ENCODE measurements at places on chromosomes 5 and 9.

DNA sequence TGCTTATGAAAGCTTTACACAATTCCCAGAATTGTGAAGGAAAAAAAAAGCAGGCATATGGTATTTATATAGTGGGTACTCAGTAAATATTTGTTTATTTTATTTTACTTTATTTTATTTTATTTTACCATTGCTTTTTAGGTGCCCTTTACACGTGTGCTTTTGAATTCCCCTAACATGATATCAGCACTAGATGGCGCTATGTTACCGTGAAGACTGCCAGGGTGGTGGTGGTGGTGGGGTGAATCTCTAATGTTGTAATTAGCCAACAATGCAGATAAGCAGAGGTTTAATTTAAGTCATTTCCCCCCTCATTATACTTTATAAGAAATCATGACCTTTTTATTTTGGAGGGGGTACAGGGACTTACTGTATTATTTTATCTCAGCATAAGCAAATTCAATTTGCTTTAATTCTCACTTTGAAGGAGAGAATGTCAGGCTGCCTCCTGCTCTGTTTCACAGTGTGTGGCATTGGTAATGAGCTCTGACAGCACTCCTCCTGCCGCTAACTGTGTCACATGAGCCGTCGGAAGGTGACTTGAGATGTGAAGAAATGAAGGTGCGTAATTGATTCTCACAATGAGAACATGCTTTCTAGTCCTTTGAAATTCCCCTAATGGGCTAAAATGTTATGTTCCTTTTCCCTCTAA lies 165.6 kb downstream of the YTHDC2 start:
- DNase-seq, result no peak

DNA sequence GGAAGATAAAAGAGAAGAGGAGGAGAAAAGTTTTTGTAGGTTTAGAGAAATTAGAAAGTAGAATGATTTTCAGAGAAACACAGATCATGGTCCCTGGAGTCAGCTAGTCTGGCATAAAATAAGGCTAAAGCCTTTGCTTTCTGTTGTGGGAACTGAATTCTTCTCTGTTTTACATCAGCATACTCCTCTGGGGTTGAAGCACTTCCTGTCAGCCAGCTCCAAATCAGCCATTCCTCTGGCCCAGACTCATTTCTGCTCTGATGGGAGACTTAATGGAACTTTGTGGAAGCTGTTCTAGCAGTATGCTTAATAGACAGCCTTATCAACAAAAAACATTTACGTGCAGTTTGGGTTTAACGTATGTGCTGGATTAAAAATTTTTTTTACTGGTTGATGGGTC lies 143.2 kb downstream of the HMHB1 start:
- no peak for DNase-seq

DNA sequence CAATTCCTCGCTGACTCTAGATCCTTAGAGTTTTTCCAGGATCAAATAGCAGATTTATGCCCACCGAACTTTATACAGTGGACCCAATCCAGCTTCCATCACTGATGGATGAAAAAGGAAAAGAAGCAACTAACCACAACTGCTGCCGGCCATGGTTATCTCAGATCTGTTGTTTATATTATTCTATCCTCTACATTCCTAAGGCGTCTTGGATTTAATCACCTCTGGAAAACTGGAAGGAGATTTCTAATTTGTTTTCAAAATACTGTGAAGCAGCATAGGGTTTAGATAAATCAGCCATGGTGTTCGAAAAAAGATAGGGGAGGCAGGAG lies 663 bp upstream of the ZNF366 start:
- no peak for DNase-seq

DNA sequence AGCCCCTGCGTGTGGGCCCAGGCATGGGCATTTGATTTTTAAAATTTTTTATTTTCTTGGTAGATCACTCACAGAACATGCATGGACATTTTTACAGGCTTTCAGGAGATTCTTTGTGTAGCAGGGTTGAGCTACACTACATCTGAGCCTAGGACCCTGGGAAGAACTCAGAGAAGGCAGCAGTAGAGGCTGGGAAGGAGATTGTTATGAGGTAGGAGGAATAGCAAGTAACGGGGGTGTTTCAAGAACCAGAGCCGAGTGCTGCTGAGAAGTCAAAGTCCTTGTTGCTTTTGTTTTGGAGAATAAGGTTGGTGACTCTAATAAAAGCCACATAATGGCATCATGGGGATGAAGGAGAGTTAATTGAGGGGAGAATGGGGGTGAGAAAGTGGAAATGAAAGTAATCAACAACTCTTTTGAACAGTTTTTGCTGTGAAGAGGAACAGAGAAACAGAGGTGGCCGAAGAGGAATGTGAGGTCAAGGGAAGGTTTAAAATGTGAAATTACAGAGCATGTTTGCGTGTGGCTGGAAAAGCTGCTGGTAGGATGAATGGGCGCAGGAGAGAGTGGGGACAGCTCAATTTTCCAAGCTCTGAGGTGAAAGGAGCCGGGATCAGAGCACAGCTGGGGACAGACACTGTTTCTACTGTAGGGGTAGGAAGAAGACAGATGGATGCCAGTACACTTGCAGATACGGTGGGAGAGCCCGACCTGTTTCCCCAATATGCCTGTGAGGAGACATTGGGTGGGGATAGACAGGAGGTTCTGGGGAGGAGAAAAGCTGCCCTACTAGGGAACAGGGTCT lies 4.7 kb upstream of the PDLIM7 start:
- no peak for DNase-seq

DNA sequence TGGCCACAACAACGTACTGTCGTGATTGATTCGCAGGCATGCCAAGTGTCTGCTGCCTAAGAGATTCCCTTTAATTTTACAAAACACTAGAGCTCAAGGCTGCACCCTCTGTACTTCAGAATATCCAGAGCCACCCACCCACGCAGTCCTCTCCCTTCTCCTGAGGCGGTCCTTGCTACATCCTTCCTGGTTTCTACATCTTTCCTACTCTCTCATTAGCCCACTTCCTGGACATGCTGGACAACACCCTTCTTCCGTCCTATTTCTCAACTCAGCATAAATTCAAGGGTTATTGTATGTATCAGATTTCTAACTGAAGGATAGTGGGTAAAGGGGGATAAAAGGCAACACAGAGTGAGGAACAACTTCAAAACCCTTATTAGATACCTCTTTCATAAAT lies 148.4 kb upstream of the MAP3K1 start:
- DNase-seq, result no peak

- no peak for DNase-seq
Observed at GRCh38 chr5:85132269-85132668, 747.6 kb upstream of the EDIL3 start.

DNA sequence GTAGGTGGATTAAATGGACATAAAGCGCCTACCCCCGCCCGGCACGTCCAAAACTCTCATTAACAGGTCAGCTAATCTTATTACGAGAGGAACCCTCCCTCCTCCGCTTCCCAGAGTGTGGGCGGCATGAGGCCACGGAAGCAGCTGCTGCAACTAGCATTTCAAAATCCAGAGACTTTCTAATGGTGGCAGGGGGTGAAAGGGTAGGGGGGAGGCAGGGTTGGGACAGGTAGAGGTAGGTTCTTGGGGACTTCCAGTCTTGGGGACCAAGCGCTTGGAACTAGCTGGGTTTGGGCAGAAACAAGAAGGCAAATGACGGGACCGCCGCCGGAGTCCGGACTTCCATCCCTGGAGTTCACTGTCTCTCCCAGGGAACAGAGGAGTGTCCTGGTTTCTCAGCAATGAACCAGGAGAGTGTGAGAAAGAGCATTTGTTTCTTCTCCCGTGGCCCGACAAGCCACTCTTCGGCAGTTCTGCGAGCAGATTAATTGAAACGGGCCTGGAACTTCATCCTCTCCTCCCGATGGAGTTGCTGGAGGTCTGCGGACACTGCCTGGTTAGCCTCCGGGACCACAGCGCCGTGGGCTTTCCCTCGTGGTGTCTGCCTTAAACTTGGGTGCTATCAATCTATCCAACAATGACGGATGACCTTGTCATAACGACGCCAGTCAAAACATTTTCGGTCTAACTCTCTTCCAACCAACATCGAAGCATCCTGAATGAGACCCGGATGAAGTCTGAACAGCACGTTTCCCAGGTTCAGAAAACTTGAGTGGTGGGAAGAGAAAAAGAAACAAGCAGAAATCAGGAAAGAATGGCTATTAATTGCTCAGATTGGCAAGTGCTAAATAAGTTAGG lies 1.6 kb upstream of the PRDM6 start:
- DNase-seq, result no peak

DNA sequence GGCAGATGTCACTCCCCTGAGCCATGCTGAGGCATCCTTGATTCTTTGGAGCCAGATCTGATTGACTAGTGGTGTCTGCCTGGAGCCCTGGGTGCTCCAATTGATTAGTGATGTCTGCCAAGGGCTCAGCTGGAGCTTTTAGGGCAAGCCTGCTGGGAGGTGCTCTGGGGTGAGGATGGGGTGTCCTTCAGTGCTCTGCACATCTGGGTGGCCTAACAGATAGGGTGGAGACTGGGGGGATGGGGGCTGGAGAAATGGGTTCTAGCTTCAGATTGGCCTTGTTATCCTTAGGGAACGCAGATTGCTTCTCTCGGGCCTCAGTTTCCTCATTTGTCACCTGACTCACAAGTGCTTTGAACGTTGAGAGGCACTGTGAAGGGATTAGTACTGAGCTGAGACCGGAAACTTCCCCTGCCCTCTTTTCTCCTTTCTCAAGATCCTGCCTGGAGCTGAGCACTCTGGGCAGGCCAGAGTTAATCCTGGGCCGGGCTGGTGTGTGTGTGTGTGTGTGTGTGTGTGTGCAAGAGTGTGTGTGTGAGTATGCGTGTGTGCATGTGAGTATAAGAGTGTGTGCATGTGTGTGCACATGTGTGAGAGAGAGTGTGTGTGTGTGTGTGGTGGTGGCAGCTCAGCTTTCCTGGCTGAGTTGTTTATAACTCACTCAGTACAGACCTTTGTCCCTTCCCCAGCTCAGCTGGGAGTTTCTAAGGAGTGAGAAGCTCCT lies 5.6 kb upstream of the IER5L start:
- no peak for DNase-seq

GRCh38 chr5:93585041-93585766 lies 2.2 kb downstream of the NR2F1 start:
- DNase-seq, result peak; percentile 15

DNA sequence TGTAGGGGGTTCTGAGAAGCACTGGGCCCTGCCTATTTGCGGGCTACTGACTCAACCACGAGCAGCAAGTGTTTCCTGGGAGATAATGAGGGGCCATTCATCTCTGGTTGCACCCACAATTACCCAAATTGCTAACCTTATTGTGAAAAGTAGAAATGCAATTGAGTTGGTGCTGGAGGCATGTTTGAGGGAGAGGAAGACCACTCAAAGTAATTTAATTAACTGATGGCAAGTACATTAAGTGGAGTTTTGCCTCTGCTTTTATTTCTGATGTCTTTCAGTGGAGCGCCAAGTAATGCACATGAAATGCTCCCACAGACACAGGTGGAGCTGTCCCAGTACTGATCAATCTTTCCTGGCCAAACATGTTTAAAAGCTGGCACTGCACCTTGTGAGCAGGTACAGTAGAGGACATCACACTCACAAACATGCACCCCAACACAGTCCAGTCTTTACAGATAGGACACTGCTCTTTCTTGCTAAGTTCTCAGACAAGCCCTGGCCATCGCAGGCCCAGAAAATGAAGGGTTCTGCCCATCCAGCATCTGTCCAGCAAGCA lies 195.4 kb downstream of the HSPA4 start:
- DNase-seq, result no peak

- DNase-seq, result no peak
Observed at GRCh38 chr5:157827423-157827822, 31.5 kb downstream of the CLINT1 start.

GRCh38 chr5:39440958-39441624 lies 16.3 kb upstream of the DAB2 start:
- no peak for DNase-seq

- no peak for DNase-seq
Observed at GRCh38 chr9:110101531-110102161, 106.3 kb downstream of the C9orf152 start.

DNA sequence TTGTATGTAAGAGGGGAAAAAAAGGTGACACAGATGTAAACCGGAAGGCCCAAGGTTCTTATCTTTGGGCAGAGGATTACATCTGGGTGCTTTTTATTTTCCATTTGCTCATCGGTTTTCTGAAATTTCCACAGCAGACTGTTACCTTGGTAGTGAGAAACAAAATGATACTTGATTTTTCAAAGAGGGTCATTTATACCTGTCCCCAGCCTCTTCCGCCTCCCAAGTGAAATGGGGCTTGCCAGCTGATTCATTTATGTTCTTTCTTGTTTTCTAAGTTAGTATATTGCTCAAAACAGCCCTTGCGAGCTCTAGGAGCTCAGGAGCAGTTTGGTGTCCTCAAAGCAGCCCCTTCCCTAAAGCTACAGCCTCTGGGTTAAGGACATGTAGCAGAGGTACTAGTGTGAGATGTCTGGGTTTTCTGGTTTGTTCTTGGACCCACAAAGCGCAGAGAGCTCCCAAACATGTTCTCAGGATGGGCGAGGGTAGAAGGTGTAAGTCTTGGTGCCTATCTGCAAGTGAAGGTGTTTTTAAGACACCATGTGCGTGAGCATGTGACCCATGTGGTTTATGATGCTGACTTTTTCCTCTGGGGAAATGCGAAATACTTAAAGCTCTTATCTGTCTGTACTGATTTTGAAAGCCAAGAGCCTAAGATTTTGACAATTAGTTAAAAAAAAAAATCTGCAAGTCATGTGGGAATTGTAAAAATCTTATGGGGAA lies 38.3 kb downstream of the DAPK1 start:
- no peak for DNase-seq

- DNase-seq, result peak; percentile 22
Observed at GRCh38 chr5:53777864-53778618, 217.6 kb downstream of the NDUFS4 start.

DNA sequence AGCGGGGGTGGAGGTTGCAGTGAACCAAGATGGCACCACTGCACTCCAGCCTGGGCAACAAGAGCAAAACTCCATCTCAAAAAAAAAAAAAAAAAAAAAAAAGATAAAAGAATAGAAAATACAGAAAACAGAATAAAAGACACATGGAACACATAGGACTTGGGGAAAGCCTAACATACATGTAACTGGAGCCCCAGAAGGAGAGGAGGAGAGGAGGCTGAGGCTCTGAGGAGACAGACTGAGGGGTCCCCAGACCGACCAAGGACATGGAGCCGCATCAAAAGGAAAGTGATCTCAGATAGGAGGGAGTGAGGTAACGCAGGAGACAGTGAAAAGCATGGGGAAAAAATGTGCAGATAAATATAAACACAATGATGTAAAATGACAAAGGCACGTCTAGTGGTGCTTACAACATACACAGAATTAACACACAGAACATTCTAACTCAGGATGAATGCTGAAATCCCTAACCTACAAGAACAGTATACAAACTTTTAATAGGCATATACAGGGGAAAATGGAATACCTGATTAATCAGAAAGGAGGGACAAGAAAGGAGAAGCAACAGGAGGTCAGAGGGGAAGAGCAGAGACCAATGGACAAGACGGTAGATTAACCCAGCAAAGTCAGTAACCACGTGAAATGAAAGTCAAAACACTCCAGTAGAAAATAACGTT lies 65.2 kb upstream of the UBAC1 start:
- no peak for DNase-seq

GRCh38 chr9:21357479-21358460 lies 7.1 kb upstream of the IFNA6 start:
- no peak for DNase-seq

DNA sequence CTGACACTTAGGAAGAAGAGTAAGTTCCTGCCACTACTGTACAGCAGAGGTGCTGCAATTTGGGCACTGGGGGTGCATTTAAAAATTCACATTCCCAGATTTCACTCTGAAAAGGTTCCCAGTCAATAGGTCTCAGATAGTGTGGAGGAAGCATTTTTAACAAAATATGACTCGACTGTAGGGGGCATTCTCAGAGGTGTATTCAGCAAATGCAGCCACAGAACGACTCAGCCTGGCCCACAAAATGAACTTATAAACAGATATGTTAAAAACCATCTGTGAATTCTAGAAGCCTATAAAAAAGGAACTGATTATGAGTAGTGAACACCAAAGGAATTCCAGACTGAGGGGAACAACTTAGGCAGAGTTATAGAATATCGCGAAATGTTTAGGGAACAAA lies 31.1 kb downstream of the MLLT3 start:
- no peak for DNase-seq
